ENCODE measurements at places on chromosomes 6 and 20.
A peak's percentile ranks its signal among the peaks of the same experiment; 100 is the strongest.

- no peak for DNase-seq
Observed at GRCh38 chr6:92710048-92710447, 709.3 kb downstream of the EPHA7 start.

GRCh38 chr20:36086767-36087166 is 67.8 kb upstream of the EPB41L1 start:
- peak; percentile 49 for DNase-seq

- DNase-seq = no peak
Observed at GRCh38 chr6:2179950-2180349, 65.5 kb downstream of the GMDS start.

DNA sequence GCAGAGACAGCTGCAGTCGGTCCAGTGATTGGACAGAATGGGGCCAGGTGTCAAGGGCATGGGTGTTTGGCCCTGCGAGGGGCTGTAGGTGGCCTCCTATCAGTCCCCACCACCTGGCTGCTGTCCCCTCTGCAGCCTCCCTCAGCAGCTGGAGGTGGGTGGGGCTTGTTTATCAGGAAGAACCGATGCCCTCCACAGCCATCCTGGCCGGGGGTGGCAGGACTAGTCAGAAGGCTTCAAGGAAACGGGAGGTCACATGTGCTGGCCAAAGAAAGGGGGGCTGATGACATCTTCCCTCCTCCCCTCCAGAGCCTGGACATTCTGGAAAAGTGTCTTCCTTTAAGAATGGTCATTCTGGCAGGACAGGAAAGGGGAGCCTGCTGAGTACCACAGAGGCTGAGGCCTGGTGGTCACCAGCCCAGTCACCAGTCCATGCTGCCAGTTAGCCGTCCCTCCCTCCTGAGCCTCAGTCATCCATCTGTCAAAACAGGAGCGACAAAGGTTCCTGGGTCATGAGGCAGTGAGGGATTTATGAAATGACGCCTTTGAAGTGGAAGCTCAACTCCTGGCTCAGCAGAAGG is 4.1 kb downstream of the FAM210B start:
- no peak for DNase-seq

DNA sequence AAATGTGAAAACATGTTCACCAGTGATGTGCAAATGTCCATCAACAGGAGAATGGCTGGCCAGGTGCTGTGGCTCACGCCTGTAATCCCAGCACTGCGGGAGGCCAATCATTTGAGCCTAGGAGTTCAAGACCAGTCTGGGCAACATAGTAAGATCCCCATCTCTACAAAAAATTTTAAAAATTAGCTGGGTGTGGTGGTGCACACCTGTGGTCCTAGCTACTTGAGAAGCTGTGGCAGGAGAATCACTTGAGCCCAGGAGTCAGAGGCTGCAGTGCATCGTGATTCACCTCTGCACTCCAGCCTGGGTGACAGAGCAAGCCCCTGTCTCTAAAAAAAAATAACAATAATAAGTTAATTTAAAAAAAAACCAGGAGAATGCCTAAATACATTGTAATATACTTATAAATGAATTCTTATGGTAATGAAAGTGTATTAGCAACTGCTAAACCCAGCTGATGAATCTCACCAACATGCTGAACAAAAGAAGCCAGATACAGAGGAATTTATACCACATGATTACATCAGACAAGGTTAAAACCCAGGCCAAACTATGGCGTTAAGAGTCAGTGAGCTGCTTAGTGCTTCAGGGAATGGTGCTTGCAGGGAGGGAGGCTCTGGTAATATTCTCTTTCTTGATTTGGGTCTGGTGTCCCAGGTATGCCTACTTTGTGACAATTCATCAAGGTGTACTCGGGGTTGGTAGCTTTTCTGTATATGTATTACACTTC is 36.4 kb downstream of the RPP40 start:
- no peak for DNase-seq

- DNase-seq = no peak
Observed at GRCh38 chr6:2594868-2595267, 155.9 kb downstream of the MYLK4 start.

GRCh38 chr6:89146718-89147700 is 1.2 kb downstream of the PM20D2 start:
- DNase-seq = peak; percentile 58

Measured in RCC 7860 (cell line).